ENCODE measurements at places on chromosomes 5 and 9.

DNA sequence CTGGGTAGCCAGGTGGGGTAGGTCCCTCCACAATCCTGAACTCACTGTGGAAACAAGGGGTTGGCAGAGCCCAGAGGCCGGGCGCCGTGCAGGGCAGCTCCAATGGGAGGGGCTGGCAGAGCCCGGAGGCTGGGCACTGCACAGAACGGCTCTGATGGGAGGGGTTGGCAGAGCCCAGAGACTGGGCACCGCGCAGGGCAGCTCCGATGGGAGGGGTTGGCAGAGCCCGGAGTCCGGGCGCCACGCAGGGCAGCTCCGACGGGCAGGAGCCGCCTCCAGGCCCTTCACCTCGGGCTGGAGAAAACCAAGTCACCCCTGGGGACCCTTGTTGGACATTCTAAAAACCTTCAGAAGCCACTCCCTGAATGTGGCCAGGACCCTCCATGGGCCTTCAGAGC is 9.3 kb downstream of the NACC2 start:
- DNase-seq = no peak

- no peak for DNase-seq
These were observed 1.3 kb downstream of the GADD45G start for GRCh38 chr9:89606049-89606623.

DNA sequence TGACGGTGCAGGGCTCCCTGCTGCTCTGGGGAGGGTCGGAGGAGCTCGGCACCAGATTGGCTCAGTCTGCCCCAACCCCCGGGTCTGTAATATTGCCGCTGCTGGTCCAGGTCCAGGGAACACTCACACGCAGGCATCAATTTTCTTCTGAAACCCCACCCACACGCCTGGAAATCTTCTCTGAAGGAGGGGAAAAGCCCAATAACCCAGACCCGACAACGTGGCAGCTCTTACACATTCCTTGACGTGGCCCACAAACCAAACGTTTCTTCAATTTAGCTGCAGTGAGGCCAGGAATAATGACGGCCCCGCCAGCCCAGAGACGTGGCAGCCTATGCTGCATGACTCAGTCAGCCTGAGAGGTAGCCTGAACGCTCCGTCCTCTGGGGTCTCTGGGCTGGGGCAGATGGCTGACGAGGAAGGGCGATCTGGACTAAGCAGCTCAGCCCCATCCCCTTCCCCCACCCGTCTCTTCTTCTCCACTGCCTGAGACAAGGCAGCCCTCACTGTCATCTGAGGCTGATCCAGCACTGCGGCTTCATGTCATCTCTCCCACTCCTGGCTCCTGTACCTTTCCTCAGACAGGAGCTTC is 9.9 kb upstream of the SPARC start:
- peak; percentile 6 for DNase-seq

DNA sequence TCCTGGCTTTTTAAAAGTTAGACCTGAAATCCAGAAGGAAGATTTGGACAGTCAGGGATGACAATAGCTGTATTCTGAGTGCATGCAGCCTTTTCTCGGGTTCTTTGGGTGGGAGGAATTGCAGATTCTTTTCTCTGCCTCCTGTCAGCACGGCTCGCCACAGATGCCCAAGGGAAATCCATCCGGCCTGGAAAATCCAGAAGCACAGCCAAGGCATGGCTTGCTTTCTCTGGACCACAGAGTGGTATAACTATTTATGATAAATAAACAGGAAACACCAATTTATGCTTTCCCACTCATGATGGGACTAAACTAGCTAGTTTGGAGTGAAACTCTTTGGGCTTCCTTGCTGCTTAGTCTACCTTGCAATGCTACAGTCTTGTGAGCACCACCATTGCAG is 59.1 kb downstream of the C9orf152 start:
- DNase-seq = no peak

- DNase-seq = no peak
These were observed 367.3 kb downstream of the NDUFS4 start for GRCh38 chr5:53927668-53928247.

GRCh38 chr9:83432877-83433550 is 105.2 kb downstream of the FRMD3 start:
- no peak for DNase-seq

- no peak for DNase-seq
These were observed 15.9 kb downstream of the RLN2 start for GRCh38 chr9:5288591-5288990.

- no peak for DNase-seq
These were observed 28.4 kb downstream of the SV2C start for GRCh38 chr5:76111477-76112174.

- DNase-seq = no peak
These were observed 85.0 kb downstream of the FSTL4 start for GRCh38 chr5:133527311-133527710.

DNA sequence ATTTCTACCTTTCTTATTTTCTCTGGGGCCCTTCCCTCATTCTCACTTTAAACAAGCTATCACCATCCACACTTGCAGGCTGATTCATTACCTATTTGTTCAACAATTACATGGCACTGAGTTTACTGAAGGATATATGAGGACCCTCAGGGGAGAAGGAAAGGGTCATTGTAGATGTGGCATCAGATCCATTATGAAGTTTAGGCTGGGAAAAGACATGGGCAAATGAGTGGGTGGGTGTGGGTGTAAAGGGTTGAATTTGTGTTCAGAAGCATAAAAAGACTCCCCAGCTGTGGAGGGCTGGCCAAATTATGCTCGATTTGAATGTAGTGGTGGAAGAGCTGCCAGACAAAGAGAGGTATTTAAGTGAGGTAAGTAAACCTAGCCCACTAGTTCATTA is 55.9 kb upstream of the MTAP start:
- no peak for DNase-seq

DNA sequence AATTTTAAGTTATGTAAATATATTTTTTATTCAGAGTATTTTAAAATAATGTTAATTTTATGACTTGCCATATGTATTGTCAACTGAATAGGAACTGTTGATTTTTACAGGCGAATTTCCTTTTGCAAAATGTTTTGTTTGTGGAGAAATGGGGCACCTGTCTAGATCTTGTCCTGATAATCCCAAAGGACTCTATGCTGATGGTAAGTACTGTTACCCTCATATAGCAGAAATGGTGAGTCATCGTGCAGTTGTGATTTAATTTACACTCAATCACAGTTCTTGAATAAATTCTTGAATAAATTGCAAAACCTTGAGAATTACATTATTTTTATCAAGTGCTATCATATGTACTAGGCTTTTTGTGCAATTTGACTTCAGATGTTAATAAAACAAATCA is 7.4 kb downstream of the ZCCHC9 start:
- no peak for DNase-seq

GRCh38 chr9:1875251-1875851 is 139.8 kb upstream of the SMARCA2 start:
- DNase-seq = no peak

GRCh38 chr5:14467251-14467650 is 114.3 kb upstream of the OTULINL start:
- DNase-seq = no peak

GRCh38 chr9:84513979-84514378 is 155.6 kb upstream of the NTRK2 start:
- no peak for DNase-seq

DNA sequence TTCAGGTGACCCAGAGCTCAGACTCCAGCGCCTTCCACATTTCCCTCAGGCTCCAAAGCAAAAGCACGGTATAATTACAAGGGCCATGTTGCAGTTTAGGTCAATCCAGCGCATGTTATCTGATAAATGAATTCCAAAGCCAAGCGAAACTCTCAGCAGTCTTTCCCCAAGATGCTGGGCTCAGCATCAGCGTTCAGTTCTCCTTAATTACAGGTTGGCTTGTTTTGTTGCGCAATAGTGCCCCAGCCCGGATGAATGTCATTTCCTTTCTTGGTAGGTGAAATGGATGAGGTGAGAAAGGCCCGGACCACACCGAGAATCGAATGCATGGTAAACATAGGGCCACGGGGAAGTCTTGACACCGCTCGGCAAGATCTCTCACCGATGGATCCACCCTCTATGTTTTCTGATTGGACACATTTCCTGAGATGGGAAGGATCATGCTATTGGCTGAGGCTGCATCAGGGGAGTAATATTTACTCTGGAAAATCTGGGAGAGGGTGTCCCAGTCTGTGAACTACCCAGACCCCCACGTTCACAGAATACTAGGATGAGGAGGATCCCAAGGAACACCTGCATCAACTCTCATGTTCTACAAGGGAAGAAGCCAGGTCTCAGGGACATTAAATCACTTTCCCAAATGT is 221.2 kb upstream of the ANKRD55 start:
- DNase-seq = no peak

GRCh38 chr9:93815677-93816076 is 139.5 kb downstream of the BARX1 start:
- DNase-seq = no peak

- DNase-seq = no peak
These were observed 228.2 kb downstream of the PRR16 start for GRCh38 chr5:120692325-120692724.

- no peak for DNase-seq
These were observed 35.0 kb upstream of the GOLM1 start for GRCh38 chr9:86134361-86134760.

DNA sequence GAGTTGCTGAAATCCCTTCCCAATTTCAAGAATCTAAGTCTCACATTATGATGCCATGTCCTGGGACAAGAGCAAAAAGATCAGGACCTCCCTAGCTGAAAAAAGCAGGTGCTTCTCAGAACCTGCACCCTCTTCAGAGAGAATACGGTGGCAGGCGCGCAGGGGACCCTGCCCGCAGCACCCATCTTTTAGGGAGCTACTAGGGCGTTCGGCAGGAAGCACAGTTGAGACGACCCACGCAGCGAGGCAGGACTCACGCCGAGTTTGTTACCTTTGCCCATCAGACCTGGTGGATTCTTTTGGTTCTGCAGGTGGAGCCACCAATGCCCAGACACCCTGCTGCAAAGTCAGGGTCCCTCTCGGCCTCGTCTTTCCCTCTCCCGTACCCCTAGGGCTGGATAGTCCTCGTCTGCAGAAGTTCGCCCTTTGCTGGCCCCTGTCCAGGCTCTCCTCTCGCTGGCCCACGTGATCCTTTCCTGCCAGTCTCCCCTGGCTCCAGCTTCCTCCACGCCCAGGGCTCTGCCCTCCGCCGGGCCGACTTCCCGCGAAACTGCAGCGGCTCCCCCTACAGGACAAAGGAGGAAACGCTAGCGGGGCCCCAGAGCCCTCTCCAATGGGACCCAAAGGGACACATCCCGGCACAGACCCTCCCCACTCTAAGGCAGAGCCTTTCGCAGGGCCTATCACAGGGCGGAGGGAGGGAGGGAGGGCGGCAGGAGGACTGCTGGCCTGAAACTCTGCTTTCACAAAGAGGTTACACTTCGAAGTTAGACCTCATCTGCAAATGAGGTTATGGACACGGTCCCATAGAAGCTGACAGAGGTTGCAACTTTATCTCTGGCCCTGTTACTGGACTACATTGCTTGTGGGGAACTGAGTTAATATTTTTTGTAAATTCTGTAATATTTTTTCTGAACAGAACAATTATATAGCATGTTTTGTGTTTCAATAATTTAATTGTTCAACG is 28.8 kb downstream of the TMEM174 start:
- DNase-seq = no peak

DNA sequence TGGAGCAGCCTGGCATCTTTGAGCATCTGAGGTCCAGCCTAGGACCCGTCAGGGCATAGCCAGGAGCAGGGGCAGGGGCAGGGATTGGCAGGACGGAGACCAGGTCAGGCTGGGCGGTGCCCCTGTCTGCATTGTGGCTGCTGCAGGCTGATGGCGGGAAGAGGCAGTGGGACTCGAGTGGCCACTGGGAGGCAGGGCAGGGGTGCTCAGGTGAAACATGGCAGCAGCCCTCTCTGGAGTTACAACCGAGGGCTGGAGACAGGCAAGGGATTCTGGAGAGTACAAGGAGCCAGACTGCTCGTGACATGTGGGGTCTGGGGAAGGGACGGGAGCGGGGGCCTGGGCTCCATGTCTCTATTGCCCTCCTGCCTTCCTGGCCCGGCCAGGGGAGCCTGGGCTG is 97.4 kb upstream of the RAPGEF1 start:
- DNase-seq = no peak

DNA sequence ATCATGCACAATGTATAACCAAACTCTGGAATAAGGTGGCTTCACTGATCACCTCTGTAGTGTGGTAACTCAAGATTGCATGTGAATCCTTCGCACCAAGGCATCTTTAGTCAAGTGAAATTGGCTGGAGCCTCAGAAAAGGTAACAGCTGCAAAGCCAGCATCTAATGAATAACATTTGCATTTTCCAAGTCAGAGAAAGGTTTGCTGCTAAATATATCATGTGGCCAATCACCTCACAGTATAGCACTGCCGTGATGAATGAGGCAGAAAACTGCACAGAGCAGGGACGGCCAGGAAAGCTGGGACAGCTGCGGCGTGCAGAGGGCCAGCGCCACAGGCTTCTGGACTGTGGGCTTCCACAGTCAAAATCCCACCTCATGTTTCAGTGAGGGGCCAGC is 18.5 kb downstream of the MRPS27 start:
- no peak for DNase-seq

GRCh38 chr9:121266906-121267650 is 884 bp upstream of the GSN start:
- no peak for DNase-seq

DNA sequence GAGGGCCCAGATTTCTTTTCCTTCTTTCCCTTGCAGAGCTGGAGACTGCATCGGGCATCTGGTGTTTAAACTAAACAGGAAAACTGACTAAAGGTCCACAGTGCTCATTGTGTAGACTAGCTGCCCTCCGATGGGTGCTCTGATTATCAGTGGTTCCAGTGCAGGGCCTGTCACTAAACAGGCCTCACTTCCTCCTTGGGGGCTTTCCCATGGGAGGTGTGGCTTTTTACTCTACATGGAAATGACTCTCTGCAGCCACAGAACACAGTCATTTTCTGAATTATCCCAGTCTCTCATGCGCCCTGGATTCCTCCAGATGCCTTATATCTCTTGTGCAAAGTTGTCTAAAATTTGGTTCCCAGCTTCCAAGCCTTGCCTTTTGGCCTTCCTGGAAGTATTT is 199.2 kb downstream of the TRIO start:
- DNase-seq = no peak

- DNase-seq = no peak
These were observed 36.9 kb upstream of the PDCL start for GRCh38 chr9:122865300-122865699.

DNA sequence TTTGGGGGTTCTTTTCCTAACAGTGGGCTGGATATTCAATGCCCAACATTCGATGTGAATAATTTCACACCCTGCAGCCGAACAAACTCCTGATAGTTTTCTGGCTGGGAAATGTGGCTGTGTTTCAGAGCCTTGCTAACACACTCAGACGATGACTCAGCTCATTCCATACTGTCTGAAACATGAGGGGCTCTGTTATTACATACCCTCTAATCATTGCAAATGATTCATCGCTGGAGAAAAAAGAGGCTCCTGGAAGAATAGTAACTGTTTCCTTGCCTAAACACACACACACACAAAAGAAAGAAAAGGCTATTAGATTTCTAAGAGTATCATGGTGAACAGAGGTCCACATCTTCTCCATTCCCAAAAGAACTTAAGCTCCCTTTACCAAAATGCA is 75.8 kb downstream of the OXCT1 start:
- no peak for DNase-seq

- no peak for DNase-seq
These were observed 96.4 kb upstream of the SELENOP start for GRCh38 chr5:42908086-42908485.
